Activated CD8-positive, alpha-beta memory T cell treated with anti-CD3 and anti-CD28 coated beads for 4 hours (primary cell): ENCODE measurements at places on chromosomes 11 and 22.

DNA sequence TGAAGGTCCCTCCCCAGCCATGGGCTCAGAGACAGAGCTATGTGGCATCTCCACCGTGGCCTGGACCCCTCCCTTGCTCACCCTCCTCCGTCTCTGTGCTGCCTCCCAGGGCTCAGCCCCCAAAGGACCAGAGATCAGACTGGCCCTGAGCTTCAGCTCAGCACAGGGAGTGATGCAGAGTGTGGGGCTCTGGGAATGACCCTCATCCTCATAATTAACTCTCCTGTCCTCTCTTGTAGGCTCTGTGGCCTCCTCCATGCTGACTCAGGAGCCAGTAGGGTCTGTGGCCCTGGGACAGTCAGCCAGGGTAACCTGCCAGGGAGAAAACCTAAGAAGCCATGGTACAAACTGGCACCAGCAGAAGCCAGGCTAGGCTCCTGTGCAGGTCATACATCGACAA lies 28.7 kb downstream of the GGTLC2 start:
- no peak for DNase-seq

- DNase-seq: peak; percentile 27
Observed at GRCh38 chr22:43376765-43377547, 33.8 kb upstream of the SCUBE1 start.

DNA sequence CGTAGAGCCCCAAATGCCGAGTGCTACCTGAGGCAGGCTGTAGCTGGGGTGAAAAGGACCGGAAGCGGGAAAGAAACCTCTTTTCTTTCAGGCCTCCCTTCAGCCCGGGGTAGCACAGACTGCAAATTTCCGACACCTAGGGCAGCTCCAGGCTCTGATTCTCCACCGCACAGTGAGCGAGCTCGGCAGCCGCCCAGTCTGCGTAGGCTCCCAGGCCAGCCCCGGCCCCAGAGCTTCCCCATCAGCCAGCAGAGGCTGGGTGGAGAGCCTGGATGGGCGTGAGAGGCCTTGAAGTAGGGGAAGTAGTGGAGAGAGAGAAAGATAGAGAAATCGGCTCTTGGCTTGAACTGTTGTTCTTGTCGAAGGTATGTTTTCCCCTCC lies 9.3 kb upstream of the PAX6 start:
- no peak for DNase-seq

GRCh38 chr22:38239101-38239761 lies 33.6 kb downstream of the TMEM184B start:
- no peak for DNase-seq

DNA sequence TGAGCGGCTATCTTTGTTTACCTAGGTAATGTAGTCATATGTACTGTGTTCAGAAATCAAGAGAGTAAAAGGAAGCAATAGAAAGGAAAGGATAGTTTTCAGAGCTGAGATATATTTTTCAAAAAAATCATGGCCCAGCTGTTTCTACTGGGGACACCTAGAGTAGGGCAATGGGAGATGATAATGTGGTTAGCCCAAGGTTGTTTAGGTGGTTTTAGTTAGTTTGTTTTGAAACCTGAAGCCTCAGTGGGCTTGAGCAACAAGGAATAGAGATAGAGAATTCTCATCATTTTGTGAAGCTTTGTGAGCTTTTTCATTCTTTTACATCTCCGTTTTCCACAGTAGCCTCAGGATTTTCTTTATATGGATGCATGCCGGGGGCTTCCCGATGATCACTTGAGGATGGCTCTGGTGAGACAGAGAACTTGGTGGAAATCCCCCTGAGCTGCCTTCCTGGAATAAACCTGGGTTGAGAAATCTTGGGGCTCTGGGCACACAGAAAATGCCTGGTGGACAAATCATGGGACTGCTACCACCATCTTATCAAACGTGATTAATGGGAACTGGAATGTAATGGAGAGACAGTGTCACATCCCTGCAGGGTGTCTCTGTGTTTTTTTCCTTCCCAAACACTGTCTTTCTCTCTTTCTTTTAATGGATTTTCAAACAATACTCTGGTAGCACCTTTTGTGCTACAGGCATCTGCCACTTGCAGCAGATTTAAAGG lies 49.0 kb downstream of the ARHGAP42 start:
- no peak for DNase-seq

GRCh38 chr22:17371448-17371847 lies 2.2 kb downstream of the CECR2 start:
- DNase-seq: no peak
